ENCODE measurements at places on chromosomes 6 and 20. TPM values are rescaled to one million over a fixed set of nuclear protein-coding genes. Genes with fewer than 3 reads are reported as not detected.
A peak's percentile ranks its signal among the peaks of the same experiment; 100 is the strongest.

- H3K27ac ChIP-seq, result no peak overlapping the region
- H3K36me3 ChIP-seq, result no peaks in the 10 kb centered on the region
- no peak overlapping the region for H3K4me3 ChIP-seq
- DNase-seq, result no peak
- no peaks in the 10 kb centered on the region for H3K27me3 ChIP-seq
Observed at GRCh38 chr20:40664891-40665290, 24.1 kb downstream of the MAFB start.

GRCh38 chr6:16632101-16632500, 129.2 kb downstream of the ATXN1 start:
- no peaks in the 10 kb centered on the region for H3K36me3 ChIP-seq
- H3K27ac ChIP-seq, result no peak overlapping the region
- H3K27me3 ChIP-seq, result no peaks in the 10 kb centered on the region
- DNase-seq, result no peak

The SIM1 gene
- not detected for total RNA-seq

The PLG gene
- not detected for total RNA-seq

The PPIL6 gene
- total RNA-seq, result 4.2 TPM

- no peak overlapping the region for H3K27ac ChIP-seq
- H3K4me1 ChIP-seq, result peaks cover 25% of the 10 kb centered on the region
- no peaks in the 10 kb centered on the region for H3K36me3 ChIP-seq
- no peak for DNase-seq
- no peak overlapping the region for H3K4me3 ChIP-seq
- no peaks in the 10 kb centered on the region for H3K27me3 ChIP-seq
Observed at GRCh38 chr20:37273988-37274387, 12.4 kb upstream of the GHRH start.

The LY6G6F gene
- total RNA-seq, result not detected

DNA sequence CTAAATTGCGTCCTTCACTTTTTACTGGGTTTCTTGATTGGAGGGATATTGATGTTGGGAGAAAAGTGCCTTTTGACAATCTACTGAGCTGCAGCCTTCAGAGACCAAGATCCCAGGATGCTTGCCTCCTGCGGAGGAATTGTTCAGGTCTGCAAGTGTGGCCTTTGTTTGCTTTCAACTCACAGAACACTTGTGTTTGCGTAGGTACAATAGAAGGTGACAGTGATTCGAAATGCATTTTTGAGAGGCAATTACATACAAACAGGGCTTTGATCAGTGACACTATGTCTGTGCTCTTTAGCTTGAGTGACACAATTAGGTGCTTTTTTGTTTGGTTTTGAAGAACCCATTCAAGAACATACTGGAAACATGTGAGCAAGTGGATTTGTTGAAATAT, 600.6 kb downstream of the QKI start:
- no peak overlapping the region for H3K27ac ChIP-seq
- H3K4me3 ChIP-seq, result no peak overlapping the region
- H3K27me3 ChIP-seq, result no peaks in the 10 kb centered on the region

- no peaks in the 10 kb centered on the region for H3K36me3 ChIP-seq
- no peak for DNase-seq
- no peaks in the 10 kb centered on the region for H3K4me1 ChIP-seq
- no peak overlapping the region for H3K27ac ChIP-seq
- H3K4me3 ChIP-seq, result no peak overlapping the region
- H3K27me3 ChIP-seq, result no peaks in the 10 kb centered on the region
Observed at GRCh38 chr6:113496166-113496565, 361.0 kb upstream of the MARCKS start.

GRCh38 chr20:41087777-41088176, 49.6 kb upstream of the PLCG1 start:
- H3K4me3 ChIP-seq, result no peak overlapping the region
- H3K4me1 ChIP-seq, result peaks cover 12% of the 10 kb centered on the region
- H3K27me3 ChIP-seq, result no peaks in the 10 kb centered on the region
- H3K36me3 ChIP-seq, result peaks cover 67% of the 10 kb centered on the region

GRCh38 chr6:48036316-48036715, 74.7 kb downstream of the PTCHD4 start:
- no peak overlapping the region for H3K4me3 ChIP-seq
- no peaks in the 10 kb centered on the region for H3K27me3 ChIP-seq
- no peaks in the 10 kb centered on the region for H3K36me3 ChIP-seq
- DNase-seq, result no peak
- no peak overlapping the region for H3K27ac ChIP-seq

DNA sequence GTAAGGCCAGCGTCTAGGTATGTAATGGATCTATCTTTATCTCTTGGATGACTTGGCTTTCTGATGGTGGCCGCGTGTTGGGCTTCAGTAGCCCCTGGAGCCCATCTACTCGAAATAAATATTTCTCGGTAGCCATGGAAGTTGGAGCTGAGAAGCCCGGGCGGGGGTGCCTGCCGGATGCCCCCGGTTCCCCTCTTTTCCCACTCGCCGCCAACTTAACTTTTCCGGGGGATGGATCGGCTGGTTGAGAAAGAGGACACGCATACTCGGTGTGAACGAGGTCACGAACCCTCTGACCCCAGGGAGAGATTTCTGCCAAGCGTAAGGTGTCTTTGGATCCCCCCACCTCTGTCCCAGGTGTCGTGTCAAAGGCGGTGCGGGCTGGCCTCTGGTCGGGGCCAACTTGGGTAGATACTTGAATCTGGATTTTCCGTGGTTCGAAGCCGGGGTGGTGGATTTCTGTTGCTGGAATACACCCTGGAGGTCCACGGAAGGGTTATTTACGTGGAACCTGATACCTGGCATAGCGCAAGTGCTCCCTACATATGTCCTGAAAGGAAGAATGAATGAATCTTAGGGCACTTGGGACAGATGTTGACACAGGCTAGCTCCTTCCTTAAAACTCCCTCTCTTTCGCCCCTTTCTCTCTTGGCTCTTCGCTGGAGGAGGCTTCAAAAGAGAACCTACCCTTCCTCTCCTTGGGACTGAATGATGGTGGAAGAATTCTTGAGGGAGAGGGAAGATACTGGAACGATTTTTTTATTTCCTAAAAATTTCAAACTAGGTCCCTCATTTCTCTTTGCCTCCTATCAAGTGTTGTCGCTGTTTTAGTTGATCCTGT, 996 bp downstream of the DOK5 start:
- H3K4me3 ChIP-seq, result peak overlapping the region; percentile 47
- no peak overlapping the region for H3K27ac ChIP-seq
- peaks cover 59% of the 10 kb centered on the region for H3K27me3 ChIP-seq
- DNase-seq, result no peak
- H3K36me3 ChIP-seq, result no peaks in the 10 kb centered on the region
- H3K4me1 ChIP-seq, result peaks cover 10% of the 10 kb centered on the region

The HMGA1 gene
- total RNA-seq, result 54.7 TPM

The CAP2 gene
- 7.2 TPM for total RNA-seq

DNA sequence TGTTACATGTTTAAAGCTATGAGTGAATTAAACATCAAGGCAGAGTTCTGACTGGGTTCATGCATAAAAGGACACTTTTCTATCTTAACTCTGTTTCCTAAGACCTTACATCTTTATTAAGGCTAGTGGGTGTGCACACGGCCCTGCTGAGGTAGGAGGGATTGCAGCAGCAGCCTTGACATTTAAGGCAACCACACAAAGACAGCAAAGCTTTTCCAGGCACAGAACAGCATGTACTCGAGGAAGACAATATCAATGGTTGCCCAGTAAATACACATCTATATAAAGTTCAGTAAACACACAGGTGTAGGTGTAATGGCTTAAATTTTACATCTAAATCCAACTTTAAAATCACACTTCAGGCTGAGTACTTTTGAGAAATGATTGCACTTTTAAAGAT, 79.8 kb upstream of the LOC128125822 start:
- no peak for DNase-seq
- no peak overlapping the region for H3K27ac ChIP-seq
- H3K36me3 ChIP-seq, result no peaks in the 10 kb centered on the region
- H3K27me3 ChIP-seq, result no peaks in the 10 kb centered on the region

GRCh38 chr6:111721753-111722154, 116.1 kb upstream of the TRAF3IP2 start:
- peaks cover 32% of the 10 kb centered on the region for H3K4me1 ChIP-seq
- no peaks in the 10 kb centered on the region for H3K27me3 ChIP-seq
- H3K36me3 ChIP-seq, result peaks cover 8% of the 10 kb centered on the region
- H3K27ac ChIP-seq, result peak overlapping the region; percentile 65

DNA sequence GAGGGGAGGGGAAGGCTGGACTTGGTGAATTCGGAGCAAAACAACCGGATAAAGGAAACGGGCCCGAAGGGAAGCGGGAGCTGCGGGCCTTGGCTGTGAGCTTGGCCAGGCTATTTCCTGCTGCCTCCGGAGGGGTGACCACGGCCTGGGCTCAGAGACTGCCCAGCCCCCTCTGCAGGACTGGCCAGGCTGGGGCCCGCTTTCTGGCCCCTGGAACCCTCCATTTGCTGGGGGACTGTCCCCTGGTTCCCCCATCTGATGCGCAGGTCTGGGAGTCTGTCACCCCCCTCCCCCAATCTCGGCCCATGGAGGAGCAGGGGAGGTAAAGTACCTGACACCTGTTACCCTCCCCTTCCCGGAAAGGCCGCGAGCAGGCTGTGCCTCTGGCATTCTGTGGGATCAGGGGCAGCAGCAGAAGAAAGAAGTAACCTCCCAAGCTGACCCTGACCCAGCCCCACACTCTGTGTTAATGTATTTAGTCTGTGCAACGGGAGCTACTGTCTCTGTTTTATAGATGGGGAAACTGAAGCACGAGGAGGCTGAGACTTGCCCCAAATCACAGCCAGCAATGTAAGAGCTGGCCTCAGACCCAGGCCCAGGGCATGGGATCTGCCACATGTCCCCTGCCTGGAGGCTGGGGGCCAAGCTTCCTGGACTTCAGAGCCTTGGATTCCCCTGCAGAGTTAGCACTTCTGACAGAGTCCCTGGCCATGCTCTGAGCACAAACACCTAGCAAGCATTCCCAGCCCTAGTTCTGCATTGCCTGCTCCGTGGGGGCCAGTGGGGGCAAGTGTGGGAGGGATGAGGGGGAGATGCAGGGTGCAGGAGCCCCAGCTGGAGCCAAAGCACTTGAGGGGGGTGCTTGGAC, 3.5 kb downstream of the C20orf204 start:
- DNase-seq, result no peak
- H3K4me3 ChIP-seq, result peak overlapping the region; percentile 64
- H3K4me1 ChIP-seq, result peaks cover 40% of the 10 kb centered on the region
- H3K36me3 ChIP-seq, result no peaks in the 10 kb centered on the region

- no peaks in the 10 kb centered on the region for H3K27me3 ChIP-seq
- no peaks in the 10 kb centered on the region for H3K36me3 ChIP-seq
- no peak overlapping the region for H3K27ac ChIP-seq
- H3K4me1 ChIP-seq, result peaks cover 5% of the 10 kb centered on the region
Observed at GRCh38 chr6:46352541-46353268, 138.5 kb downstream of the RCAN2 start.

The TNF gene
- 2.4 TPM for total RNA-seq

DNA sequence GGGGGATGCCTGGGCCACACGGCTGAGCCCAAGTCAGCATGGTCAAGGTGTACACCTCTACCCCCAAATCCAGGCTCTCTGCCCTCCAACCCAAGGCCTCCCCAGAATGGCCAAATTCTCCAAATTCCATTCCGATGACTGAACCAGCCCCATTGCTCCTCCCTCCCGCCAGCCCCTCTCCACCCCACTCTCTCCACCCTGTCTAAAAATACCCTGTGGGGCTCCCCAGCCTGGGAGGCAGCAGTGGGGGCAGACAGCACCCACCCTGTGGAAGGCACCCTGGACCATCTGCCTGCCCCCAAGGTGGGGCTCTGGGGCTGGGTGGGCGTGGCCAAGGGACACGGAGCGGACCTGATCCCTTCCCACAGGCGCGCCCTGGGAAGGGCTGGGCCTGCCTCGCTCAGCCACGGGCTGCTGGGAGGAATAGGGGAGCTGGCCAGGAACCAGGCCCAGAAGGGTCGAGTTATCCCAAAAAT, 11.4 kb downstream of the TEAD3 start:
- peak; percentile 79 for DNase-seq
- no peaks in the 10 kb centered on the region for H3K36me3 ChIP-seq
- peak overlapping the region; percentile 21 for H3K4me3 ChIP-seq
- H3K4me1 ChIP-seq, result peaks cover 35% of the 10 kb centered on the region
- H3K27me3 ChIP-seq, result no peaks in the 10 kb centered on the region

DNA sequence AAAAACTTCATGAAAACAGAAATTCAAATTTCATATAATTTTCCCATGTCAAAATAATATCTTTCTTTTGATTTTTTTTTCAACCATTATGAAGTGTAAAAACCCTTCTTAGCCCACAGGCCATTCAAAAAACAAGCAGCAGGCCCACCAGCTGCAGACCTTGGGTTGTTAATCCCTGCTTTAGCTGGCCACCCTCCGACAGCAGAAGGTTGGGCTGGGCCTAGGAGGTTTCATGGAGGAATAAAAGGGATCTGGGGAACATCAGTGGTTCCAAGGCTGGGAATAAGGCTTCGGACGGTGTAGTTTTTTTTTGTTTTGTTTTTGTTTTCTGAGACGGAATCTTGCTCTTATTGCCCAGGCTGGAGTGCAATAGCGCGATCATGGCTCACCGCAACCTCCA, 3.6 kb upstream of the HSP90AB1 start:
- H3K27ac ChIP-seq, result no peak overlapping the region
- no peak for DNase-seq
- no peak overlapping the region for H3K4me3 ChIP-seq
- no peaks in the 10 kb centered on the region for H3K36me3 ChIP-seq
- peaks cover under 1% of the 10 kb centered on the region for H3K4me1 ChIP-seq

The TMEM14C gene
- total RNA-seq, result 87.5 TPM

The LHFPL5 gene
- total RNA-seq, result not detected
